Ovary (tissue), 10 donors: ENCODE measurements at places on chromosomes 2 and 18.

- DNase-seq = no peak
These were observed 133.1 kb downstream of the EIPR1 start for GRCh38 chr2:3244486-3244885.

GRCh38 chr2:232367591-232368233, 10.8 kb upstream of the ALPP start:
- DNase-seq = peak; percentile 27

GRCh38 chr2:72995430-72996116, 75.9 kb downstream of the SFXN5 start:
- DNase-seq = no peak

DNA sequence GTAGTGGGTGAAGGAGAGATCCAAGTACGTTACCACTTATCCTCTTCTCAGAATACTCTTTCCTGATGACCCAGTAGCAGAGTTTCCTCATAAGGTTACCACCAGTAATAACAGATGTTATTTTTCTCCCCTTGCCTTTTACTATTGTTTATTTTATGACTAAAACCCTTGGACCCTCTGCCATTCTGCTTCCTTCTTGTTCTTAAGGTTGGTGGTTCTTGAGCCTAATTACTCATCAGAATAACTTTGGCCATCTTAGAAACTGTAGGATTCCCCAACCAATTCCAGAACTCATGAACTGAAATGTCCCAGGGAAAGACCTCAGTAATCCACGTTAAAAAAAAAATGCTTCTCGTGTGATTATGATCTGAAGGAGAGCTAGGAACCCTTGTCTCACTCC, 64.9 kb downstream of the CHST9 start:
- DNase-seq = no peak

- no peak for DNase-seq
These were observed 157.7 kb upstream of the ZFP36L2 start for GRCh38 chr2:43384143-43384542.

- DNase-seq = no peak
These were observed 6.1 kb downstream of the FIGN start for GRCh38 chr2:163729636-163730273.

DNA sequence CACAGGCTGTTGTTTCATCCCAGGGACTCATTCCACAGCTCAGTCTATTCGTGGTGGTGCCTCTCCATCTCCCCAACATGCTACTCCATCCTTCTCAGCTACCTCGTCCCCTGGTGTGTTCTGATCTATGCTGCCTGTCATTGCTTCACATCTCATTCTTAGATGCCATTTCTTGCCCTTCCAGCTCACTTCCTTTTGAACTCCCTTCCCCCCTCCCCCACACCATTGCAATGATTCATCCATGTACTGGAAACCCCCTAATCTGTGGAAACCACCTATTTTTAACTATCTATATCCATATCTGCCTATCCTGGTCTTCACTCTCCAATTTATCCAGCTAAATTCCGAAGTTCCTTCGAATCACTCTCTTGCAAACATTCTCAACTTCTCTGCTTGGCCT, 65.7 kb upstream of the PARD3B start:
- DNase-seq = no peak

- no peak for DNase-seq
These were observed 34.5 kb upstream of the GRB14 start for GRCh38 chr2:164655750-164656149.

DNA sequence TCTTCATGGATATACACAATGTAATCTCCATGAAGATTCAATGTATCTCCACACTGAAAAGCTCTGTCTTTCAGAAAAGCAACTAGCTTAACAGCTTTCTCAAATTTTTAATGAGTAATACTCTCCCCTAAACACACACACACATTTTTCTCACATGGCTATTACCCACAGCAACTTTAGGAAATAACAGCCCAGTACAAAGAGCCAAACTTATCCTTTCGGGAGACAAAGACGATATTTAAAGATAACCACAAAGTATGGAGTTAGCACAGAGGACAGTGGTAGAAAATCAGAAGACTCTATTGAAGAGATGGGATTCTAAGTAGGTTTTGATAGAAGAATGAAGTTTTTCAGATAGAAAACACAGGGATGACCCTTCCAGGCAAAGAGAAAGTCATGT, 394.9 kb upstream of the TRIB2 start:
- DNase-seq = no peak

DNA sequence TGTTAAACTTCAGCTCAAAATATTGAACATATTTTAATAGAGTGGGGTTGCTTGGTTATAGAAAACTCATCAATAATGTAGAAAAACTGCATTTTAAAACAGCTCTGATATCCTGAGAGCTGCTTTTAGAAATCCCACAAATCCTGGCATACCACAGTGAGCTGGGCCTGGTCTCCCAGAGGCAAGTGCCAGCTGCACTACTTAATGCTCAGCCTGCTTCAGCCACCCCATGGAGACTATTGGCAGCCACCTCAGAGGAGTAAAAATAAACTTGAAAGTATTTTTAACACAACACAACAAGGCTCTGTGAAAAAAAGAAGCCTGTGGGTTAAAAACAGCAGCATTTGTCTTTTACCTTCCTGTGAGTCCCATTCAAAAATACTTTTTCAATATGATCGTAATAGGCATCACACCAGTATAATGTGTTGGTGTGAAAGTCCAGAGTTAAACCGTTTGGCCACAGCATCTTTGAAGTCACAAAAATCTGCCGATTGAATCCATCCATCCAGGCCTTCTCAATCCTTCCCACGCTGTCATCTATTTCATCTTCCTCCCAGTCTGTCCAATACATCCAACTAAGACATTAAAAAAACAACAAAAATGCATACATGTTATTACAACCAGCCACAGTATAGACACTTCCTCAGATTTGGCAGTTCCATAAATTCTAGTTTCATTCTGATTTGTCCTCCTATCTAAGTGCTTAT, 1115.3 kb downstream of the LRP1B start:
- DNase-seq = no peak
